Activated CD8-positive, alpha-beta T cell treated with anti-CD3 and anti-CD28 coated beads, Interleukin-2, amount 10 ng/mL, durations not matched to agents 7 days and 5 days (primary cell): ENCODE measurements at places on chromosomes 11 and 22.

DNA sequence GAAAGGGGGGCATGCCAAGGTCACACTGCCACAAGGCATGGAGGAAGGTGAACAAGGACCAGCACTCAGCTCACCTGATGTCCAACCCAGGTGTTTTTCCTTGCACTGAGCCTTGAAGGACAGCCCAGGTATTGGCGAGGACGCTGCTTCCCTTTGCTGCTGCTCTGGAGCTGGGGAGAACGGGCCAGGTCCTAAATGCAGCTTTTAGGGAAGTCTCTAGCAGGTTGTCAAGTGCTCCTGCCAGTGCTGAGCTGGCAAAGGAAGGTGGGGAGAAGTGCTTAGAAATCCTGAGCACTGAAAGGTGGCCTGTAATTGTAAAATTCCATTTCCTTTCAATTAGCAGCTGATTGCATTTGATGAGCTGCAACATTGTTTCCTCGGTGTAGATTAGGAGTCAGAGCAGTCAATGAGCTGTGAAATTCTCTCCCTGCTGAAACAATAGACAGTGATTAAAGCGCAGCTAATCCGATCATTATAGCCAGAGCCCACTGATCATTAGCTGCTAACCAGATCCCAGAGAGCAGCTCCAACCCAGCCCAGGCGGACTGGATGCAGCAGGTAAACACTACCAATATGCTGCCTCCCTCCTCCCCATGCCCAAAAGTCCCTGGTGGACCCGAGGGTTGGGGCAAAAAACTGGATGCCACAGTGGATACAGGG, 507.6 kb downstream of the INSC start:
- no peak overlapping the region for H3K4me3 ChIP-seq
- no peaks in the 10 kb centered on the region for H3K27me3 ChIP-seq
- DNase-seq: no peak
- H3K27ac ChIP-seq: no peak overlapping the region

GRCh38 chr11:125335106-125335505, 161.0 kb downstream of the FEZ1 start:
- no peaks in the 10 kb centered on the region for H3K36me3 ChIP-seq
- H3K27ac ChIP-seq: no peak overlapping the region
- DNase-seq: no peak
- no peaks in the 10 kb centered on the region for H3K4me1 ChIP-seq
- H3K27me3 ChIP-seq: peaks cover 5% of the 10 kb centered on the region

- no peaks in the 10 kb centered on the region for H3K36me3 ChIP-seq
- peaks cover 41% of the 10 kb centered on the region for H3K4me1 ChIP-seq
- H3K27me3 ChIP-seq: peaks cover 42% of the 10 kb centered on the region
- H3K4me3 ChIP-seq: no peak overlapping the region
- no peak for DNase-seq
- H3K27ac ChIP-seq: no peak overlapping the region
These were observed 14.0 kb upstream of the AMPD3 start for GRCh38 chr11:10441091-10441490.

- H3K36me3 ChIP-seq: no peaks in the 10 kb centered on the region
- no peak for DNase-seq
- no peak overlapping the region for H3K27ac ChIP-seq
- H3K4me1 ChIP-seq: no peaks in the 10 kb centered on the region
- no peak overlapping the region for H3K4me3 ChIP-seq
These were observed 33.1 kb upstream of the CBX7 start for GRCh38 chr22:39185601-39186012.

DNA sequence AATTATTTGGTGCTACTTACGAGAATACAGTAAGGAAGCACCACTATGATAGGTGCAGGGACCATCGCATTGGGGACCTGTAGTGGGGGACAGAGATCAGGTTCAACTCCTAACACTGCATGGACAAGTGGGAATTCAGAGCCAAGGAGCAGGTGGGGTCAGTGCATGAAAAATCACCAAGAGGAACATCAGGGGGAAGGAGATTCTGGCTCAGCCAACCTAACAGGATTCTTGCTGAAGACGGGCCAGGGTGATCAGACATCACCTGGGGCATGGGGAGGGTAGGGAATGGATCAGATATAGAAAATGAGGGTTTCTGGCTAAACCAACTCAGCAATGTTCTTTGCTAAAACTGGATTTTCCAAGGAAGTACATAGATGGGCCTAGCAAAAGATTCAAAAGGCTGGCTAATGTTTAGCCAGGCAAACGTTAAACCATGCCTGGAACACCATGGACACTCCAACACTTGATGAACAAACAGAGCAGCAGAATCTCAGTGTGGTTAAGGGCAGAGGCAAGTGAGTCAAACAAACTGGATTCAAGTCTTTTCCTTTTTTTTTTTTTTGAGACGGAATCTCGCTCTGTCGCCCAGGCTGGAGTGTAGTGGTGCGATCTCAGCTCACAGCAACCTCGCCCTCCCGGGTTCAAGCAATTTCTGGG, 70.0 kb downstream of the MICAL3 start:
- no peaks in the 10 kb centered on the region for H3K36me3 ChIP-seq
- H3K27me3 ChIP-seq: no peaks in the 10 kb centered on the region
- no peak overlapping the region for H3K4me3 ChIP-seq
- H3K27ac ChIP-seq: no peak overlapping the region
- no peak for DNase-seq
- H3K4me1 ChIP-seq: no peaks in the 10 kb centered on the region

- peaks cover 15% of the 10 kb centered on the region for H3K27me3 ChIP-seq
- peaks cover 2% of the 10 kb centered on the region for H3K4me1 ChIP-seq
- H3K27ac ChIP-seq: no peak overlapping the region
- H3K36me3 ChIP-seq: no peaks in the 10 kb centered on the region
- no peak overlapping the region for H3K4me3 ChIP-seq
These were observed 45.6 kb downstream of the EIF3F start for GRCh38 chr11:8032576-8033304.

DNA sequence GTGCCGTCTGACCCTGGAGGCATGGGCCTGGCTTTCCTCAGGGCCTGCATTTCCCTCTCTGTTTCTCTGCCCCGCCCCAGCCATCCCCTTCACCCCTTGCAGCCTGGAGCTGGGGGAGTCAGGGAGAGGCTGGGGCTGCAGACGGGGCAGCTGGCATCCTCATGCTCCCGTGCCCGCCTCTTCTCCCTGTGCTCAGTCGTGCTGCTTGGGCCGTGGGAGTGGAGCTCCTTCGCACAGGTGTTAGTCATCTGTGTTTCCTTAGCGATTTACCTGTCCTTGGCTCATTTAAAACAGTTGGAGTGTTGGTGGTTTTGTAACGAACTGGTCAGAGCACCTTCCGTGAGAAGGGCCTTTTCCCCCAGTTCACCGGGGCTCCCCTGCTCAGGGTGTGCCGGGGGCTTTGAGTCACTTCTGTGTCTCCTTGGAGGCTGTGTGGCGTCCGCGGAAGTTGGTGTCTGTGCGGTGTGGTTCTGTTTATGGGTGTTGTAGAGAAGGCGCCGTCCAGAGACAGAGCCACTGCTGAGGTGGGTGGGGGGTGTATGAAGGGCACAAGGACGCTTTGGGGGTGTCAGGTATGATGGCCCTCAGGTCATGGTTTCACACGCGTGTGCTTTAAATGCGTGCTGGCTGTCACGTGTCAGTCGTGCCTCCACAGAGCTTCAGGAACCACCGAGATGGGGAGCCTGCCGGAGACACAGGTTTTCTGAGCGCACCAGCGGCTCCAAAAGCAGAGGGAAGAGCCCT, 19.5 kb downstream of the BRSK2 start:
- no peak overlapping the region for H3K27ac ChIP-seq
- no peaks in the 10 kb centered on the region for H3K27me3 ChIP-seq

- peaks cover 9% of the 10 kb centered on the region for H3K4me1 ChIP-seq
- H3K36me3 ChIP-seq: no peaks in the 10 kb centered on the region
- DNase-seq: no peak
- peaks cover 46% of the 10 kb centered on the region for H3K27me3 ChIP-seq
- no peak overlapping the region for H3K27ac ChIP-seq
- no peak overlapping the region for H3K4me3 ChIP-seq
These were observed 28.8 kb downstream of the NRXN2 start for GRCh38 chr11:64694026-64694755.

DNA sequence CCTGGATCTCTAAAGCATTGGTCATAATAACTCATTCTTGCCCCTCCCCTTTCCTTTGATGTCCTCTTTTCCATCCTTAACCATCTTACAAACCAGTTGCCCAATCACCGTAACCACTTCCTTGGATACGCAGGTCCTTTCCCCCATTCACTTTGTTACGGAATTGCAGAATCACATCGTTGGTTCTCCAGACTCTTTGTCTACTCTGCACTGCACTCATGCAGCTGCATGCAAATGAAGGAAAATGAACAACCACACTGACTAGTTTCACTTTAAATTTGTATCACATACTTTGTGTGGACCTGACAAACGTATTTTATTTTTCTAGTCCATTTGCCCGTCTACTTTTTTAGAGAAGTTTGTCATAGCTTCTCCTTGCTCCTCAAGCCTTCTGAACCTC, 69.9 kb downstream of the SLC5A12 start:
- H3K4me3 ChIP-seq: no peak overlapping the region
- H3K4me1 ChIP-seq: no peaks in the 10 kb centered on the region
- H3K27me3 ChIP-seq: no peaks in the 10 kb centered on the region
- H3K36me3 ChIP-seq: no peaks in the 10 kb centered on the region
- no peak for DNase-seq

GRCh38 chr11:57735619-57736298, 5.5 kb upstream of the SELENOH start:
- H3K27me3 ChIP-seq: no peaks in the 10 kb centered on the region
- DNase-seq: no peak
- H3K27ac ChIP-seq: peak overlapping the region; percentile 54
- no peak overlapping the region for H3K4me3 ChIP-seq
- H3K4me1 ChIP-seq: peaks cover 25% of the 10 kb centered on the region
- peaks cover 38% of the 10 kb centered on the region for H3K36me3 ChIP-seq

DNA sequence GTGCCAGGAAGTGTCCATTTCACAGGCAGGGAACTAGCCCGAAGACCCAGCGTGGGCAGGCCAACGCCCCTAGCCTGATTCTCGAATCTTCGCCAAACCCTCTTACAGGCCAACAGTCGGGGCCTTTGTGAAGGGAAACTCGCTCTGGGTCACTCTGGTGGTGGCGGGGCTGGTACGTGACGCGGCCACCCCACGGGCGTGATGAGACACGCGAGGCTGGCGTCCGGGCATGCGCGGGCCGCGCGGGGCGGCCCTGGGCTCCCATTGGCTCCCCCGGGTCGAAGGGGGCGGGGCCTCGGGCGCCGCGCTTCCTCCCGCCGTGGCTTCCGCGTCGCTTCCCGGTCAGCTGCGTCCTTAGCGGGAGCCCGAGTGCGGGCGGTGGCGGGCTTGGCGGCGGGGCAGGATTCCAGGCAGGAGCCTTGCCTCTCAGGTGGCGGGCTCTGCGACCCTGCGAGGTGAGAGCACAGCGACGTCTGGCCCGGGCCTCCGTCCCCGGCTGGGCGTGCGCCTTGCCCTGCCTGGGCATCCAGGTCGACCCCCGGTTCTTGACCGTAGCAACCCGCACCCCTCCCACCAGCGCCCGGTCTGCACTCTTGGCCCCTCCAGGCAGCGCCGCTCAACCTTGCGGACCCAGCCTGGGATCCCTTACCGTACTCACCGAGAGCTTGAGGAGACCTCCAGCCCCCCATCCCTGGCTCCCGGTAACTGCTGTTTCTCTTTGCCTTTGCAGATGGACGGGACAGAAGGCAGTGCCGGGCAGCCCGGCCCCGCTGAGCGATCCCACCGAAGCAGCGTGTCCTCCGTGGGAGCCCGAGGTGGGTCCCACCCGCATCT, at the start of gene FRMD8:
TSS of gene FRMD8 (plus strand) at position 331 of the 834 bp plus-strand sequence. CDS start at position 731, 400 bp downstream.
- H3K4me3 ChIP-seq: peak within 1 kb of the TSS; percentile 94
- peak within 1 kb of the TSS; percentile 97 for H3K27ac ChIP-seq
- DNase-seq: peak; percentile 89
- H3K36me3 ChIP-seq: peaks cover 25% of the 10 kb centered on the region

GRCh38 chr11:9182180-9182871, 82.8 kb downstream of the DENND5A start:
- no peak overlapping the region for H3K27ac ChIP-seq
- H3K27me3 ChIP-seq: no peaks in the 10 kb centered on the region
- peaks cover 43% of the 10 kb centered on the region for H3K36me3 ChIP-seq
- DNase-seq: no peak
- no peak overlapping the region for H3K4me3 ChIP-seq
- peaks cover 5% of the 10 kb centered on the region for H3K4me1 ChIP-seq

- no peak for DNase-seq
- H3K4me1 ChIP-seq: peaks cover 28% of the 10 kb centered on the region
- H3K36me3 ChIP-seq: peaks cover 53% of the 10 kb centered on the region
These were observed 4.7 kb downstream of the EIF1AD start for GRCh38 chr11:65997286-65997685.

DNA sequence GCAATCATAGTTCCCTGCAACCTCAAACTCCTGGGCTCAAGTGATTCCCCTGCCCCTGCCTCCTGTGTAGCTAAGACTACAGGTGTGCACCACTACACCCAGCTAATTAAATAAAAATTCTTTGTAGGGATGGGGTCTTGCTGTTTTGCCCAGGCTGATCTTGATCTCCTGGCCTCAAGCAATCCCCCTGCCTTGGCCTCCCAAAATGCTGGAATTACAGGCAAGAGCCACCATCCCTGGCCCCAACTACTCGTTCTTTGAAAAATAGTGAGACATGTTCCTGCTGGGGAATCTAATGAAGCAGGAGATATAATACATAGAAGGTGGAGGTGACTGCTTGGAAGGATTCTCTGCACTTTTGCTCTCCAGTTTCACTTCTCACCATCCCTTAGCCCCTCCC, 40.1 kb upstream of the RFPL3 start:
- DNase-seq: no peak
- no peaks in the 10 kb centered on the region for H3K36me3 ChIP-seq
- no peak overlapping the region for H3K27ac ChIP-seq

DNA sequence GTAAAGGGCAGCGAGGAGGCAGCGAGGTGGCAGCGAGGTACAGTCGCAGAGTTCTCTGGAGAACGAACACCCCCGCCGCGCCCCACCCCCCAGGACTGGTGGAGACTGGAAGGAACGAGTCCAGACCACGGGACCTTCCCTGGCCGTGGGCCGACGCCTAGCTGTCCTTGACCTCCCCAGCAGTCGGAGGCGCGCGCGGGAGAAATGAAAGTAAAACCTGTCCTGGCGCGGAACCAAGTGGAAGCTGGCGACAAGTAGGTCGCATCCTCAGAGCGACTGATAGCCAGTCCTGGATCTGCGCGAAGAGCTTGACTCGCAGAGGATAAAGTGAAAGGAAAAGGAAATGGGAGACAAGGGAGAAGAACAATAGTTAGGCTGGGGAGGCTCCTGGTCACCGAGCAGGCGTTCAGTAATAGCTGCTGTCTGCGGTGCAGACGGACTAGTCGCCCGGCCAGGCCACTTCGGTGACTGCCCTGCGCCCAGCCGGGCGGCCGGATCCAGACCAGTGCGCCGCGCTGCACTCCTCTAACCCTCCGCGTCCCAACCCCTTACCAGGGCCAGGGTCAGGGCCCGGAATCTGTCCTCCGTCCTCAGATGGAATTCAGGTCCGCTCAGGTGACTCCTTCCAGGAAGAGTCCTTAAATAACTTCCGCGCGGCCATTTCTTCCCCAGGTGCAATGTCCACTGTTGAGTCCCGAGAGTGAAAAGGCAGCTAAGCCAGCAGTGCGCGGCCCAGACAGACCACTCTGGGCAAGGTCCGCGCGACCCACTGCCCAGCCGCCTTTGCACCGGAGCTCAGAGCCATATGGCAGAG, 1.9 kb upstream of the ADM start:
- H3K4me3 ChIP-seq: peak overlapping the region; percentile 96
- H3K27ac ChIP-seq: peak overlapping the region; percentile 76
- peaks cover 52% of the 10 kb centered on the region for H3K4me1 ChIP-seq
